GM03348 (cell line): ENCODE measurements at places on chromosomes 1 and 21.
A peak's percentile ranks its signal among the peaks of the same experiment; 100 is the strongest.

- DNase-seq = peak; percentile 24
Observed at GRCh38 chr1:95953015-95953414, 719.0 kb downstream of the RWDD3 start.

GRCh38 chr1:54606096-54606989 is 17.0 kb downstream of the FAM151A start:
- no peak for DNase-seq

DNA sequence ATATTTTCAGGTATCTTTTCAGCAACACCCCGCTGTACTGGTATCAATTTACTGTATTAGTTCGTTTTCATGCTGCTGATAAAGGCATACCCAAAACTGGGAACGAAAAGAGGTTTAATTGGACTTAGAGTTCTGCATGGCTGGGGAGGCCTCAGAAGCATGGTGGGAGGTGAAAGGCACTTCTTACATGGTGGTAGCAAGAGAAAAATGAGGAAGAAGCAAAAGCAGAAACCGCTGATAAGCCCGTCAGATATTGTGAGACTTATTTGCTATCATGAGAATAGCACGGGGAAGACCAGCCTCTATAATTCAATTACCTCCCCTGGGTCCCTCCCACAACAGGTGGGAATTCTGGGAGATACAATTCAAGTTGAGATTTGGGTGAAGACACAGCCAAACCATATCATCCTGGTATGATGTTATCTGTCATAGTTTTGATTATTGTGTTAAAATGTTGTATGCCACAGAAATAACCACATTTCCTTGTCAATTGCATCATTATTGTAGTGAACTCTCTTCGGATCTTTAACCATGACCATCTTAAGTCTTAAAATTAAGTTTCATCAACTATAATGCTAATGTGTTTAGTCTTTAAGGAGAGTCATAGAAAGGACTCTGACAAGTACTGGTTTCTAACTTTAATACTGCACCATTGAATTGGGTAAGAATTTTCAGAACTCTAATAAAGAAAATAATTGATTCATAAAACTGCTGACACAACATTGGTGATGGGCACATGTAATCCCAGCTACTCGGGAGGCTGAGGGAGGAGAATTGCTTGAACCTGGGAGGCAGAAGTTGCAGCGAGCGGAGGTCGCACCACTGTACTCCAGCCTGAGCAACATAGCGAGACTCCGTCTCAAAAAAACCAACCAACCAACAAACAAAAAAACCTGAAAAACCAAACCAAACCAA is 58.2 kb downstream of the TBX19 start:
- no peak for DNase-seq

DNA sequence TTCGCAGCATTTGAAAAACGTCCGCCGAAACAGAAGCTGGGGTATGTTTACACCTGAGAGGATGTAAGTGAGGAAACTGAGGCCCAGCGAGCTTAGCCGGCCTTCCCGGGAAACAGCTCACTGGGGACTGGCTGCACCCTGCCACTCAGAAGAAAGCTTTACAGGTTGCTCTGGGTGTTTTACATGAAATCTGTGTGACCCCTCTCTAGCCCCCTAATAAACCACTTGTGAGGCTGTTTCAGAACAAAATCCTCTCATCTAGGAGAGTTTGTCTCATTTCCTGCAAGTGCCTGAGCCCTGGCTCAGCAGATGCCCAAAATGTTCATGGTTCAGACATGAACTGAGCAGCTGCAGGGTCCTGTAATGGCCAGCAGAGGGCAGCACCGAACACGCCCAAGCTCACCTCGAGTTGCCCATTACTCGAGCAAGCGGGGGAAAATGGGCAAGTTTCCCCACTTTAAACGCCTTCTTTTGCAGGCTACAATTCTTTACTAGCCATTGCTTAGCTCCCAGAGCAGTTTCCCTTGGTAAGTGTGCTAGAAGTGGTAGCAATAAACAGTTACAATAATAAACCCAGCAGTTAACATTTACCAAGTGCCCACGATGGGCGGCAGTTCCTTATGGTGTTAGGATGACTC is 76.4 kb downstream of the FHAD1 start:
- peak; percentile 87 for DNase-seq

GRCh38 chr1:3661631-3662030 is 9.3 kb downstream of the TP73 start:
- DNase-seq = no peak

DNA sequence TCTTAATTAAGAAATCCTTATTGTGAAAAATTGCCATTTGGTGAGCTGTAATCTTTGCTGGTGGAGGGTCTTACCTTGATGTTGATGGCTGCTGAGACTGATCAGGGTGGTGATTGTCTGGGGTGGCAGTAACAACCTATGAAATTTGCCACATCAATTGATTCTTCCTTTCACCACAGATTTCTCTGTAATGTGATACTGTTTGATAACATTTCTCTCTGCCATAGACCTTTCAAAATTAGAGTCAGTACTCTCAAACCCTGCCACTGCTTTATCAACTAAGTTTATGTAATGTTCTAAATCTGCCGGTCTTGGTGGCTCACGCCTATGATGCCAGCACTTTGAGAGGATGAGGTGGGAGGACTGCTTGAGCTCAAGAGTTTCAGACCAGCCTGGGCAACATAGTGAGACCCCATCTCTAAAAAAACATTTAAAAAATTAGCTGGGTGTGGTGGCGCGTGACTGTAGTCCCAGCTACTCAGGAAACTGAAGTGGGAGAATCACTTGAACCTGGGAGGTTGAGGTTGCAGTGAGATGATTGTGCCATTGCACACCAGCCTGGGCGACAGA is 5.0 kb downstream of the KPNA6 start:
- DNase-seq = no peak

- DNase-seq = no peak
Observed at GRCh38 chr1:204873714-204874113, 3.1 kb downstream of the NFASC start.

- no peak for DNase-seq
Observed at GRCh38 chr1:111175349-111175748, 25.1 kb downstream of the DENND2D start.

DNA sequence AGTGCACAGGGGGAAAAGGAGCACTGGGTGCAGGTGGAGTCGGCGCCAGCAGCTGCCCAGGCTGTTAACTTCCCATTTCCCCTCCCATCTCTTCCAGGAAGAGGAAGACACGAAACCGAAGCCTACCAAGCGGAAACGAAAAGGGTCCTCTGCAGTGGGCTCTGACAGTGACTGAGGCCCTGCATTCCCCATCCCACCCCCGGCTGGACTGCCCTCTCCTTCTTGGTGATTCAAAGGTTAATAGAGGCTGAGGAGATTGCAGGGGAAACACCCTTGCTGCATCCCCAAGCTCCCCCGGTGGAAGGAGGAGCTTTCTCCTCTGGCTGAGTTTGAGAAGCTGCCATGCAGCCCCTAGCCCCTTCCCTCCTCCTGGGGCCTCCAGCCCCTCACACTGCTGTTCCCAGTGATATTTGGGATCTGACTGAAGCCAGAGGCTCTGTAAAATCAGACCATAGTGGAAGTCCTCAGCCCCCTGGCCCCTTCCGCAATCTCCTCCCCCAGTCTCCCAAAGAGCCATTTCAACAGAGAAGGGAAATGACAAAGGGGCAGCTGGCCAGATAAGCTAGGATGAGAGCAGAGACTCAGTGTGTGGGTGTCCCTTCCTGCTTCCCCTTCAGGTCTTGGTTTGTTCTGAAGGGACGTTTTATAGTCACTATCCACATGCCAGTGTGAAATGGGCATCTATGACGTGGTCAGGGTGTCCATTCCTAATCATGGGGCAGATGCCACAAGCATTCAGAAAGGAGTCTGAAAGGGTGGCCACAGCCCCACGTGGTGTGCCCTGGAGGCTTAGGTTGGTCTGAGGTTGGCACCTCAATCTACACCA is 1.9 kb upstream of the SLC27A3 start:
- DNase-seq = no peak

GRCh38 chr1:242784084-242784483 is 259.6 kb upstream of the PLD5 start:
- DNase-seq = no peak

DNA sequence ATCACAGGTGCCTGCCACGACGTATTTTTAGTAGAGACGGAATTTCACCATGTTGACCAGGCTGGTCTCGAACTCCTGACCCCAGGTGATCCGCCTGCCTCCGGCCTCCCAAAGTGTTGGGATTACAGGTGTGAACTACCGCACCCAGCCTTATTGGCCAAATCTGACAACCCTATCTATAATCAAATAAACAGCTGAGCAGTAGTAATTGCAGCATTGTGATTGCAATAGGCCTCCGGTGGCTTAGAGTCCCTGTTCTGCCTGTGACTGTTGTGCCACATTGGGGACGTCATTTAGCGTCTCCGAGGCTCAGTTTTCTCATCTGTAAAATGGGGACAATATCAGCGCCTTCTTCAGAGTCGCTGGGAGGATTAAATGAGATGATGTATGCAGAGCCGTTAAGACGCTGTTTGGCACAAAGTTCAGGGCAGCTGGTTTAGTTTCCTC is 569 bp upstream of the CAPN2 start:
- no peak for DNase-seq

- no peak for DNase-seq
Observed at GRCh38 chr21:31460980-31461379, 116.9 kb upstream of the TIAM1 start.

GRCh38 chr1:37945743-37946702 is 830 bp downstream of the INPP5B start:
- peak; percentile 92 for DNase-seq

DNA sequence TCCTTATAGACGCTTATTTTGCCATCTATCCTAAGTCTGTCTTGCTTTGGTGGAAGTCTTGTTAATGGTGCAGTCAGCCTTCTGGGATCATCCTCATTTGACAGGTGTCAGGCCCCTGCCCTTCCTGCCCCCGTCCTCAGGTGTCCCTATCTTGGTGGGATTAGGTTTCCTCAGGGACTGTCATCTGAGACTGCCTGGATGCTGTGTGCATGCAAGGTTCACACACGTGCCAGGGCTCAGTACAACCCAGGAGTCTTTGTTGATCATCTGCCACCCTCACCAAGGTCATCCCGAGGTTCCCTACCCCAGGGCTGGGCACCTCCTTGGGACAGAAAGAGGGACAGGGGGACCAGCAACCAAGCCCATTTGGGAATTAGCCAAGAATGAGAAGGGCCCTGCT is 18.0 kb downstream of the PADI2 start:
- no peak for DNase-seq

GRCh38 chr1:66372522-66373101 is 161.3 kb upstream of the SGIP1 start:
- no peak for DNase-seq
